ENCODE measurements at places on chromosomes 3 and 15.

GRCh38 chr3:189908646-189909045 is 212.1 kb downstream of the P3H2 start:
- peak; percentile 15 for DNase-seq

- peak; percentile 88 for DNase-seq
Measured at GRCh38 chr3:120177151-120177550, 82.9 kb upstream of the GSK3B start.

- peak; percentile 72 for DNase-seq
Measured at GRCh38 chr3:48989796-48990635, at the start of gene P4HTM. Gene P4HTM (plus strand): TSS chr3:48990241. CDS start chr3:48990257, 16 bp downstream.

DNA sequence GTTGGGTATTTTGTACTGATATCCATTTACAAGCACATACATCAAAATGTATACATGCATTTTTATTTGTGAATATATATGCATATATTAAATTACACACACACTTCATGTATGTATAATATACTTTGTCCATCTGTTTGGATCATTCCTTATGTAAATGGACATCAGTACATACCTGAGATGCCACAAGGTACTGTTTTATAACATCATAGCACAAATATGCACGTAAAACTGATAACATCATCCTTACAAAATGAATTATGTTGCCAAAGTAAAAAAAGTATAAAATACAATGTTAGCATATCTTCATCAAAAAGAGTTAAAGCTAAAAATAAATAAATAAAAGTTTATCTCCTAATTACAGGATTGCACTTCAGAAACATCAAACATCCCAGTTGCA is 634.8 kb upstream of the UBE2E2 start:
- DNase-seq: no peak
